AG09309 (cell line): ENCODE measurements at places on chromosomes 5 and 9.
A peak's percentile ranks its signal among the peaks of the same experiment; 100 is the strongest.

DNA sequence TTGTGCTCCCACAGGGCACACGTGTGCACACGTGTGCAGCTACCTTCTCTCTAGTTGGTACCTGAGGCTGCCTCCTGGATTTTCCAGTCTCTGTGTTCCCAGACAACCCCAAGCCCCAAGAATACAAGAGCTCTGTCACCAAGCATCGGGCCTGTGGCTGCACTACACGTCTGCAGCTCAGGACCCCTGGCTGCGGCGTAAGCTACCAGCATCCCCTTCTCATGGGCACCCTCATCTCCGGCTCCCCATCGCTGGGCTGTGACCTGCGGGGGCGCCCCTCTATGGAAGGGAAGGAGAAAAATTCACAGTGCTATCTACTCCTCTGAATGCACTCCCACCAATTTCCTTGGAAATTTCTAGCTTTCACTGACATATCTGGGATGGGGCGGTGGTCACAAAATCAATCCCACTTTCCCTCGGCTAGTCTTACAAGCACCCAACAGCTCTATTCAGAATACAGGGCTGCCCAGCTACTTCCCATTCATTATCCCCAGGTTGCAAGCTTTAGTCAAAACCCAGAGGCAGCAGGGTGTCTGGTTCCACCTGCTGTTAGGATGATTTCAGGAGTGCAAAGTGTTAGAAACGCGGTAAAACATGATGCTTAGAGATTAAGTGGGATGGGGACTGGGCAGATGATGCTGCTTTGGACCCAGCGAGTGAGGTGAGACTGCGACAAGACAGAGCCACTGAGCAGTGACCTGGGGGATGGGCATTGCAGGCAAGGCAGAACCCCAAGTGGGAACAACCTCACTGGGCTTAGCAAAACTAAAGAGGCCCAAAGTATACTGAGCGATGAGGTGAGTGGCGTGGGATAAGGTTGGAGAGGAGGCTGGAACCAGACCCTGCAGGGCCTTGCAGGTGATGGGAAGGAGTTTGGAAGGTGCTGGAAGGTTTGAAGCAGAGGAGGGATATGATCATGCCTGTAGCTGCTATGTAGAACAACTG is 121.7 kb downstream of the KCNIP1 start:
- DNase-seq, result no peak

- DNase-seq, result no peak
Observed at GRCh38 chr9:127967151-127967809, 13.5 kb downstream of the EEIG1 start.

DNA sequence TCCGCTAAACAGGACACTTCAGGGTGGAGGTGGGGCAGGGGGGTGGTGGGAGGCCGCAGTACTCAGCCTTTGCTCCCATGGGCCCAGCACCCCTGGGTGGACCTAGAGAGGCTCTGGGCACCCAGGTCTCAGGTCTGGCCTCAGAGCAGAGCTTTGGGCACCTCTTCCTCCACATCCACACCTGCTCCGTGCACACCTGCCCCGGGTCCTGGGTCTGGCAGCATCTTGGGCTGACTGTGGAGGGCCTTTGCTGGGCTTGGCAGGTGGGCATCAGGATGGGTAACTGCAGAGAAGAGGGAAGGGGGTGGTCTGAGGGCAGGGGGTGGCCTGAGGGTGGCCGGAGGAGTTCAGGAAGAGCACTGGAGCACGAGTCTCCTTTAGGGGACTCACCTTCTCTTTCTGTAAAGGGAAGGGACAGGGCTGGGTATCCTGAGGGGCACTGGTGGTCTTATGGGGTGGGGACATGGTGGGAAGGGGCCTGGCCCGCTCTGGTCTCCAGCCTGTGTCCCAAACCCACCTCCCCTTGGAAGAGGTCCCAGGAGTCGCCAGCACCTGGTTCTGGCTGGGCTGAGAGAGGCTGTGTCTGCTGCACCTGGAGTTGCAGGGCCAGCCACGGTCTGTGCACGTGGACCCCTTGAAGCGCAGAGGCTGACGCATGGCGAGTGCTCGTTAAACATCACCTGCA is 106.7 kb upstream of the IER5L start:
- no peak for DNase-seq

- no peak for DNase-seq
Observed at GRCh38 chr9:96448546-96449170, 1.3 kb upstream of the HABP4 start.

GRCh38 chr9:110028271-110028670 is 179.7 kb downstream of the C9orf152 start:
- no peak for DNase-seq

- DNase-seq, result no peak
Observed at GRCh38 chr9:33414268-33414667, 11.9 kb upstream of the AQP7 start.

DNA sequence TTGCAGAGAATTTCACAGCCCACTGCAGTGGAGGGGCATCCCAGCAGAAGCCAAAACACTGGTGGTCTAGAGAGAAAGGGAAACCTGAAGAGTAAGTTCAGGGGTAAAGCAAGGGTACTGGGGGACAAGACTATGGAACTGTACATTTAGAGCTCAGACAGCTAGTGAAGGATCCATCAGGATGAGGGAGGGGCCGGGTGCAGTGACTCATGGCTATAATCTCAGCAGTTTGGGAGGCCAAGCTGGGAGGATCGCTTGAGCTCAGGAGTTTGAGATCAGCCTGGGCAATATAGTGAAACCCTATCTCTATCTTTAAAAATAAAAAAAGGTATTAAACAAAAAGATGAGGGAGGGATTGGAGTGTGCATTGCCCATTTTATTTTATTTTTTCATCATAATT is 7.8 kb upstream of the ANKH start:
- DNase-seq, result no peak

GRCh38 chr9:129513856-129514496 is 106.9 kb downstream of the C9orf50 start:
- no peak for DNase-seq

DNA sequence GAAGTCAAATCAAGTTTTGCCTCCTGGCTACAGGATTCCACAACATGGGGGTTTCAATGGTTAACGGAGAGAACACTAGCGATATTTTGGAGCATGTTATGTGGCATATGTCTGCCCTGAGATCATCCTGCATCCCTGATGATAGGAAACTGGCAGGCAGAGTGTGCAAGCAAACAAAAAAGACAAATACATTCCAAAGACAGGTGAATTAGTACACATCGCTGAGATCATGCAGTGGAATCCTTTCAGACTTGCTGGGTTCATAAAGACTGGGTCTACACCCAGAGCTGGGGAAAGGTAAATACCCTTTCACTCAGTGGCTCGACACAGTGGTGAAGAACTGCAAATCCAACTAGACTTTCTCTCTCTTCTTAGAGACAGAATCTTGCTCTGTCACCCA is 286.5 kb downstream of the EFNA5 start:
- no peak for DNase-seq

- no peak for DNase-seq
Observed at GRCh38 chr5:128155776-128156175, 72.2 kb downstream of the SLC12A2 start.

DNA sequence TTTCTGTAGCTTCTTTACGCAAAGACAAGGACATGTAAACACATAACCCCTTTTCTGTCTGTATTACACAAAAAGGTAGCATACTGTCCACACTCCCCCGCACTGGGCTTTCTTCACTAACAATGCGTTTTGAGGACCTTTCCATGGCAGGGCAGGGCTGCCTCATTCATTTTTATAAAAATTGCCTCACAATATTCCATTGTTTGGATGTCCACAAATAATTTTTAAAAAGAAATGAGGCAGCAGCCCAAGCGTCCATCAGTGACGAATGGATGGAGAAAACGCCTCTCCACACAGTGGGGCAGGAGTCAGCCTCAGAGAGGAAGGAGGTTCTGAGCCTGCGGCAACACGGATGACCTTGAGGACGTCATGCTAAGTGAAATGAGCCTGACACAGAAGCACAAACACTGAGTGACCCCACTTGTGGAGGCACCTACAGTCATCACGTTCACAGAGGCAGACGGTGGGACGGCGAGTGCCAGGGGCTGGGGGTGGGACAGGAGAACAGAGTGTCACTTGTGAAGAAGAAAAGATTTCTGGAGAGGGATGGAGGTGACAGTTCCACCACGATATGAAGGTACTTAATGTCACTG is 67.8 kb downstream of the RASGEF1C start:
- no peak for DNase-seq

DNA sequence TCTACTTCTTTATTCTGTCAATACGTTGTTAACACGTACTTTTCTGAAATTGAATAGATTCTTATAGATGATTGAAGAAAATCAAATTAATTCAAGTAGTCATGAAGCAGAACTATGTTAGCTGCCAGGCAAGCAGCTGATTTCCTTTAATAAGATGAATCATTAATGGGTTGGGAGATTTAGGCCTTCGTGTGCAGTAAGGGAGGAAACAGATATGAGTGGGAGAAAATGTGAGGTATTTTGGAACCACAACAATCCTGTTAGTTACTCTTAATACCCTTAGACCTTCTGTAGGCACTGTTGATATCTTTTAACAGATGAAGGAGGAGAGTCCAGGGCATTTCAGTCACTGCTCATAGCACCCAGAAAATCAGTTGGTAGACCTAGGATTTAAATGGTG is 121.0 kb downstream of the AOPEP start:
- peak; percentile 67 for DNase-seq

DNA sequence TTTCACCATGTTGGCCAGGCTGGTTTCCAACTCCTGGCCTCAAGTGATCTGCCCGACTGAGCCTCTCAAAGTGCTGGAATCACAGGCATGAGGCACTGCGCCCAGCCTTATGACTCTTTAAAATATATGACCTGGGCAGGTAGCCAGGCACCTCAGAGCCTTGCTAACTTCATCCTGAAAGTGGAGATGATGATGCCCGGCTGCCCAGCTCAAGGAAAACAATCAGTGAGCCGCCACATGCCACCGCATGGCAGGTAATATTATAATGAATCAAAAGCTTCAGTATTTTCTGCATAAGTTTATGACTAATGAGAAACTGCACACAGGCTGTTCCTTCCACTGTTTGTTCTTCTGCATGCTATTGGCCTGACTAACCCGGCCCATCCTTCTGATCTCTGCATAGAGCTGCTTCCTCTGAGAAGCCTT is 30.4 kb upstream of the DMRT1 start:
- DNase-seq, result no peak

DNA sequence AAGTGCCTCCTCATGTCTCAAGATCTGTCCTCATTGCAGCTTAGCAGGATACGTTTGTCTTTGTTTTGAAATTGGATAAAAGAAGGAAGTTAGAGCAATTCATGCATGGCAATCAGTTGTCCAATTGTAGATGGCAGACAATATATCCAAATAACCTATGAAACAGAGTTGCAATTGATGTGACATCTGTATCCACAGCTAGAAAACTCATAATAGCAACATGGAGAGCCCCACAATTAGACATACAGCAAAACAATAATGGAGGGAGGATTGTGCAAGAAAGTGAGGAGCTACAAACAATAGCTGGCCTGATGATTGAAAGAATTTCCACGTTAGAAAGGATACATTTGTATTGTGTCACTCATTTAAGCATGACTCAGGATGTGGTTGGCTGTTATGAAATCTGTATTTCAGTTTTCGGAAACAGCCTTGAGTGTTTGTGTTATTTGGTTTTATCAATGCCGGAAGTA is 132.0 kb downstream of the FAM174A start:
- no peak for DNase-seq

- DNase-seq, result no peak
Observed at GRCh38 chr5:14503017-14503680, 78.4 kb upstream of the OTULINL start.

- no peak for DNase-seq
Observed at GRCh38 chr9:128394379-128395168, 23.4 kb downstream of the URM1 start.

GRCh38 chr5:139022528-139022927 is 147.4 kb upstream of the LRRTM2 start:
- no peak for DNase-seq

DNA sequence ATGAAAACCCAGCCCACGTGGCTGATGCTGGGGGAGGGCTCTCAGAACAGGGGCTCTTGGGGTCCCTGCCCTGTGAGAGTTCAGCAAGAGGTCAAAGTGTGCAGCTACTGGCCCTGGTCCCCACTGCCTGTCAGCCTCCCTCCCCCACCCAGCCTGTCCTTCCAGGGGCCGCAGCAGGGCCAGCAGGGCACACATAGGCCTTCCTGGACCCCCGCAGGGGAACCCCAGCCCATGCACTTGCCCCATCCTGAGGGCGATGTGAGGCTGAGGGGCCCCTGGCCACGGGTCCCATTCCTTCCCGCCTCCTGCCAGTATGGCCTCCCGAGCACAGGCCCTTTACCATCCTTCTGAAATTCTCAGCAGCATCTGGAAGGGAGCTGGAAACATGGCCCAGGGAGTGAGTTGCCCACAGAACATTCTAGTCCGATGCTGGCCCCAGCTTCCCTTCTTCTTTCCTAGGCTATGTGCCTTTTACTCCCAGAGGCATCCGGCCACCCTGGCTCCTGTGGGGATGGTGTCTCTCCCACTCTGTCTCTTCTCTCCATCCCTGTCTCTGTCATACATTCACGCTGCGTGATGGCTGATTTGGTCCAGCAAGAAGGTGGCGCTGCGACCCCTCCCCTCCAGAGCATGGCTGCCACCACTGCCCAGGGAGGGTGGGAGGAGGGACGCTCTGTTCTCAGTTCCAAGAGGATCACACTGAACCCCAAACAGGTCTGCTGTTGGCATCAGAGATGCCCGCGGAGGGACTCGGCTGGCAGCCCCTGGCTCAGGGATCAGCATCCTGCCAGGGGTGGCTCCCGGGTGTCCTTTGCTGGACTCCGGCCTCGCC is 19.6 kb downstream of the MRPL36 start:
- DNase-seq, result no peak

- DNase-seq, result no peak
Observed at GRCh38 chr9:79104951-79105350, 466.8 kb upstream of the TLE4 start.

GRCh38 chr5:45038366-45038987 is 229.7 kb downstream of the MRPS30 start:
- no peak for DNase-seq

GRCh38 chr5:55989860-55990259 is 4.9 kb downstream of the IL6ST start:
- DNase-seq, result no peak

DNA sequence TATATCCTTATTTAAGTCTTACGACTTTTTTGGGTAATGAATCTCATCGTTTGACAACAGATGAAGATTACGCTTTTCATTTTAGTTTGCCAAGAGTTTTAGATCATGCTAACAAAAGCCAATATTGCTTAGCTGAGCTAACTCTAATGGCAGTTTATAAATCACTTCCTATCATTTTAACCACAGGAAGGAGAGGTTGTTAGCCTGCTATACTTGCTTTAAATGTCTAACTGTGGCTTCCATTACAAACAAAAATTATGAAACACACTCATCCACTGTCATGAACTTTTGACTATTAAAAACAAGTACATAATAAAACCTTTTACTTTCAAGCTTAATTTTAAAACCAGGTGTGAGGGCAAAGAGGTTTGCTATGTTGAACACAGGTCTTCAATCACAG is 53.7 kb upstream of the ANKH start:
- DNase-seq, result no peak

DNA sequence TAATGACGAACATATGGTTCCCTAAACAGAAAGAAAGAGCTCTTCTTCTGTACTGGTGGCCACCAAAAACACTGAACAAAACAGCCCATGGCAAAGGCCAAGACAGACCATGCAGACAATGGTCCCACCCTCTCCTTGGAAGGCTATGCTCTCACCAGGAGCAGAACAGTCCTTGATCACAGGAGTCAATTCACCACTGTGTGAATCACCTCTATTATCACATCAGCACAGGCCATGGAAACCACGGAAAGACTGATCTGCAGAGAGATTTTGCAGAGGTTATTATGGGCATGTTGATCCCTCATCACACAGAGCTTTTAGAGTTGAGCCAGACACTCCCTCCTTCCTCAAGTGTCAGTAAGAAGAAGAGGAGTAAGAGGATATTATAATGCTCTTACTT is 134.0 kb upstream of the RASEF start:
- no peak for DNase-seq
